ENCODE measurements at places on chromosomes 16 and 17.
A peak's percentile ranks its signal among the peaks of the same experiment; 100 is the strongest.

DNA sequence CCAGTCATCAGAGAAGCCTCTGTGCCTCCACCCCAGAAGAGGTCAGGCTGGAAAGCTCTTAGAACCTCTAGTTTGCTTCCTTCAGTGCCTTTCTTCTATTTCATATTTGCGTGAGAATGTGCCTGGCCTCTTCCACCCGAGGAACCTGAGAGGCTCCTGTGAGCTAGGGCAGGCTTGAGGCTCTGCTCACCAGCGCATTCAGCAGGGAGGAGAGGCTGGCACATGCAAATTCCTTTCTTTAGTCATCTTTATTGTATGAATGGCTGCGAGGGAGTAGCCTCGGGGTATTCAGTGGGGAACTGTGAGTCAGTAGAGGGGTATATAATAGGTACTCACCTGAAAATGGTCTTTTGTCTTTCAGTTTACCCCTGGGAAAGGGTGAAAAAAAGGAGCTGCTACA is 268.3 kb downstream of the ABCC12 start:
- DNase-seq, result no peak

- DNase-seq, result no peak
Measured at GRCh38 chr16:50442221-50442620, 73.4 kb upstream of the BRD7 start.

DNA sequence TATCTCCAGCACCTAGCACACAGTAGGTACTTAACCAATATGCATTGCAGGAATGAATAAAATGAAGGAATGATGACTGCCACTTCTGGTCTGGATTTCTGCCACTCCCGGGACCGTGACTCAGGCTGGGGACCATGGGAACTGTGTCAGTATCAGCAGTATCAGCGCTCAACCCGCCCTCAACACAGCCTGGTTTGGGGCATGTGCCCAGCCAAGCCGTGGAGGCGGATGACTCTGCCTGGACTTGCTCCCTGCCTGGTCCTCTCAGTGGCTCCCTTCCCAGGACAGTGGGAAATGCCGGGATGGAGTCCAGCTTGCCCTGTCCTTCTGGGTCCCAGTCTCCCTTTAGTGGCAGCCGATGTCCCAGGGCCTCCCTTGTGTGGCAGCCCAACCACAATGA is 55.1 kb downstream of the SRCIN1 start:
- no peak for DNase-seq

DNA sequence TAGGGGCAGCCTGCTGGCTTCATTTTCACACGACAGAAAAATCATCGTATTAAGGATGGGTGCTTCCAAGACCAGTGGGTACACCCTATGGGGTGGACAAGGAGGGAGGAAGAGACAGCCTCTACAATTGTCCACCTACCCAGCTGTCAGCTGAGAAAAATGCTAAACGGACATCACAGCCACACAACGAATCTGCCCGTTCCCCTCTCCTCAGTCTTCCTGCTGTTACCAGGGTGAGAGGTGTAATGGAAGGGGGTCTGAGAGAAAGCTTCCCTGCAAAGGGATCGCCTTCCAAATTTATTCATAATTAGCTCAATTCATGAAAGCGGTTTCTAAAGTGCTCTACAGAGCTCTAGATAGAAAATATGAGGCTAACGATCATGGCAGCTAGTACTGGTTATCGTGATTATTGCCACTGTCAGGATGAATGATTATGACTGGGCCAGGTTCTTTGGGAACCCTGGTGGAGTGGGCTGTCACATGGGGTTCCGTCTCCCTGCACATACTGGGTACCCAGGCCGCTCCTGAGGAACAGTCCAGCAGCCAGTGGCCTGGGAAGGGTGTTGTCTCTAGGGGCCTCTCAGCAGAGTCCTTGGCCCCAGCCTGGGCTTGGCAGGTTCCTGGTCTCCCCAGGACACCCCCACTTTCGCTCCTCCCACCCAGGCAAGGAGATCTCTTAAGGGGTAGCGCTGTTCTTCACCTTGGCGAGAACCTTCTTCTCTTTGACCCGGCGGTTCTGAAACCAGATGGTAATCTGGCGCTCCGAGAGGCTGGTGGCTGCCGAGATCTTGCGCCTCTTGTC is 2.2 kb downstream of the HOXB13 start:
- DNase-seq, result no peak

DNA sequence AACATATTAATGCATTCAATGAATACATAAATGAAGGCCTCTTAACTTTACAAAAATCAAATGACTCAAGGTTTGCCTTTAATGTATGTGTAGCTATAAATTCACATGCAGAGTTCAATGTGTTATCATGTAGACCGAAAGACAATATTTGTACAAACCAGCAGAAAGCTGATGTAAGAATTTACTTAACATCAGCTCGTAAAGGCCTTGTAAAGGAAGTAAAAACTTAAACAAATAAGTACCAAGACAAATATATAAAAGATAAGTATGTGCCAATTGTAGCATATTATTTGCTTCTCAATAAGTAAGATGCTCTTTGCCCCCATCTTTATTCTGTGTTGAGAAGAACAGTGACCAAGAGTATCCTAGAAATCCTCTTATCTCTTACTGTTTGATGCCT is 105.7 kb downstream of the SYCE1L start:
- no peak for DNase-seq

GRCh38 chr16:53092284-53092683 is 37.5 kb downstream of the CHD9 start:
- peak; percentile 60 for DNase-seq

DNA sequence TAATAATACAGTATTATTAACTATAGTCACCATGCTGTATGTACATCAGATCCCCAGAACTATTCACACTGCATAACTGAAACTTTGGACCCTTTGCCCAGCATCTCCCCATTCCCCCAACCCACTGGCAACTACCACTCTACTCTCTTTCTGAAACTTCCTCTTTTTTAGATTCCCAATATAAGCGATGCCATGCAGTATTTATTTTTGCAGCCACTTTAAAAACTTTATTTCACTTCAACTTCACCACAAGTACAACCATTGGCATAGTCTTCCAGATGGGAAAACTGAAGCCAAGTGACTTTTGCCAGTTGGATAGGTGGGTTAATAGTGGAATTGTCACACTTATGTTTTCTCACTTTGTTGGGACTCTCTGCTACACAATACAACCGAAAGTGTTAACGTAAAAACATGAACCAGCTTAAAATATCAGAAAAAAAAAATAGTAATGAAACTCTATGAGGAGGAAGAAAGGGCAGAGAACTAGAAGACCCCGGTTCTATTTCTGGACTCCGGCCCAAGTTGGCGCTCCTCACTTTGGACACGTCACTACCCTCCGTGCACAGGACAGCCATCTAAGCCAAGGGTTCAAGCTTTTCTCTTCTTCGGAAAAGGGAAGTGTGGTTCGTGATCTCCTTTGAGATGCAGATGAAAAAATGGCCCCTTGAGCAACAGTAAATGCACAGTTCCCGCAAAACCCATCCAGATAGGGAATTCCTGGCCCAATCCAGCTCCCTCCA is 743 bp downstream of the SHCBP1 start:
- DNase-seq, result no peak

DNA sequence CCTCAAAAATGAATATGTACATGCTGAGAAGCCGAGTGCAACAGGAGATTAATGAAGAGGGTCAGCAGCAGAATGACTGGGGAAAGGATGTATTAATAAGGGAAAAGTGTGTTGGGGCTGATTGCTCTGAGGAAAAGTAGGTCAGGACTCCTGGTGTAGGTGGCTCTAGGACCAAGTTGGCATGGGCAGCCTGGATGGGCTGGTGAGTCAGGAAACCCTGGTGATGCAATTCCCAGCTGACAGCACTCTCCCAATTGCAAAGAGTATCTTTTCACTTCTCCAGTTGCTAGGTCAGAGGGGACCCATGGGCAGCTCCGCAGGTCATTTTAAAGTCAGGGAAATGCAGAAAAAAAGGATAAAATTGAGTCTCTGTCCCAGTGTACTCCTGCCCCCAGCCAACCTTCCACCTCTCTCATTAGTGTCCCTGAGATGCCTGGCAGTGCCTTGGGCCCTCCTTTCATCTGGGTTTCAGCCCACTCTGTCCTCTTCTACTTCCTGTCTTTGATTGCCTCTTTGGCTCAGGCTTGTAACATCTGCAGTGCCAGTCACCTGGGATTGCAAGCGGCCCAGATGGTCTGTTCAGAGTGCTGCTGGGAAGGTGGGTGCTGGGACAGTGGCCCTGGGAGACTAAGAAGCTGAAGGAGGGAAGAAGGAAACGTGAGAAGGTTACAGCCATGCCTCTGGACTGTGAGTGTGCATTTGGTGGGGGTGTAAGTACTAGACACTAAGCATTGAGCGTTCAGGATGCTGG is 2177.2 kb downstream of the TP53TG3F start:
- no peak for DNase-seq

DNA sequence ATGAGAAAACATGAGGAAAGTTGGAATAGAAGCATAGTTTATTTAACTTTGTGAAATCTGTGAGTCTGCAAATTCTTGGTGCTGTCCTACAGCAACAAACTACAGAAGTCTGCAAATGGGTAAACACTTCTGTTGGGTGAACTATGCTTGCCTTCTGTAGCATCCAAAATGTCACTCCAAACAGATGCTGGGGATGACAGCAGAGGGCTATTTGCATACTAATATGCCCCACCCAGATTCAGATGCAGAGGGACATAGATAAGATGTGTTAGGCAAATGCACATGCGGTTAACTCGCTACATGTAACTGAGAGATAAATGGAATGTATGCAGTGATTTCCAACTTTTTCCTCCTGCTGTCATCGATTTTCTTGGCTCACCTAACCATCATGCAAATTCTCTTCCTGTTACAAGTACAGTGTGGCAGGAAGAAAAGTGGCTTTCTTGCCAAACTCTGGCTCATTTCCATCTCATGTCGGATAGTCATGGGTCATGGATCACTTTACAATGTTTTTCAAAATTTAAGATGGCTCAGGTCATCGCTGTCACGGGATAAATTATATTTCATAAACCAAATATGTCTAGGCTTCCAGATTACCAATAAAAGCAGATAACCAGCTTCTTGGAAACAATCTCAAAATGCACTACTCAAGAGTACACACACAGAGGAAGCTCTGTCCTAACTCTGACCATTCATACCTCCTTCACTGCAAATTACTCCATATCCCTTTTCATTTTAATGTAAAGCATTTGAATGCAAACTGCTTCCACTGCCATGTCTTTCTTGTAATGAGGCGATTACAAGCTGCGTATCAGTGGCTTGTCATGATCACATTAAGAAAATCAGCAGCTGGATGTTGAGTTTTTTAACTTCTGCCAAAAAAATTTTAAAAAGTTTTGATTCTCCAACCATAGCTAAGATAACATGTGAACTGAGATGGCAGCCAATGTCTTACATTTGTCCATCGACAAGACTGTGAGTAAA is 47.7 kb downstream of the ADAMTS18 start:
- no peak for DNase-seq

GRCh38 chr17:34997355-34997862 is 17.1 kb downstream of the LIG3 start:
- DNase-seq, result peak; percentile 31

DNA sequence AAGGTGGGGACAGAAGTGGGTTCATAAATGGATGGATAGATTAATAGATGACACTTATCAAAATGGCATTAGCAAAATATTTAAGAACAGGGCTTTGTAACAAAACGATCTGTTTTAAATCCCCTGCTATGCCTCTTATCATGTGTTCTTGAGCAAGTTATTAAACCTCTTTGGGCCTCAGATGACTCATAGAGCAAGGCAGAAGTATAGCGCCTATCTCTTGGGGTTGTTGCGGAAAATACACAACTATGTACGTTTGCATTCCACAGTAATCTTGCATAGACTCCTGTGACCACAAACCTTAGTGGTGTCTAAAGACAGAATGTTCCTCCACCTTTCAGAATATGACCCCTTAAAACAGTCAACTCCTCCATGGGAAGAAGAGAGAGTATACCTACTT is 116.8 kb downstream of the CDYL2 start:
- DNase-seq, result no peak

DNA sequence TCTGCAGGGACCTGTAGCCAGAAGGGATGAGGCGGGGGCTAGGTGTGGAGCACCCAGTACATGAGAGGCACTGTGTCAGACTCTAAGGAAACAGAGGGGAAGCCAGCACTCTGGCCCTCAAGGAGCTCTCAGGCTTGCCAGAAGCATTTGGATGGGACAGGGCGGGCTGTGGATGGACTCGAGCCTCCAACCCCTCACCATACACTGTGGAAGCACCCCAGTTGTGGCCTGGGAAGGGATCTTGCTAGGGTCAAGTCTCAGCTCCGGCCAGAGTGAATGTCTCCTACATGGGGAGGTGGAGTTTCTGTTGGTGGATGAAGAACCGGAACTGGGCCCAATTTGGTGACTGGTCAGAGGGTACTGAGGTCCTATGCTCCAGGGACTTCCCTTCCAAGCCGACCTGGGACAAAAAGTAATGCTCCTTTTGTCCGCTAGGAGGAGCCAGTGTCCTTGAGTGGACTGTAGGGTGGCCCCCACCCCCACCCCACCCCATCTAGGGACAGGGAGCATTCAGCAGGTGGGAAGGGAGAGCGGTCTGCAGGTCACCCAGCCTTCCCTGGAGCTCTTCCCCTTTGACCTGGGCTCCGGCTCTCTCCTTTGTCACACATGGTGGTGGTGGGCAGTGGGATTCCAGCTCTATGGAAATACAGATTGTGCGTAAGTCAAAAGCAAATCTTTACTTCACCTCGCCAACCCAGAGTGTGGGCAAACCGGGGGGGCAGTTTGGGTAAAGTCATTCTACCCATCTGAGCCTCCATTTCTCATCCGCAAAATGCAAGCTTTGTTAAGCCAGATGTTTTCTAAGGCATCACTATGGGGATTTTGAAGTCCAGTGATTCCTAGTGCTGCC is 20.4 kb upstream of the PHB1 start:
- peak; percentile 41 for DNase-seq

- DNase-seq, result peak; percentile 80
Measured at GRCh38 chr17:64320613-64321553, 57.8 kb upstream of the TEX2 start.

DNA sequence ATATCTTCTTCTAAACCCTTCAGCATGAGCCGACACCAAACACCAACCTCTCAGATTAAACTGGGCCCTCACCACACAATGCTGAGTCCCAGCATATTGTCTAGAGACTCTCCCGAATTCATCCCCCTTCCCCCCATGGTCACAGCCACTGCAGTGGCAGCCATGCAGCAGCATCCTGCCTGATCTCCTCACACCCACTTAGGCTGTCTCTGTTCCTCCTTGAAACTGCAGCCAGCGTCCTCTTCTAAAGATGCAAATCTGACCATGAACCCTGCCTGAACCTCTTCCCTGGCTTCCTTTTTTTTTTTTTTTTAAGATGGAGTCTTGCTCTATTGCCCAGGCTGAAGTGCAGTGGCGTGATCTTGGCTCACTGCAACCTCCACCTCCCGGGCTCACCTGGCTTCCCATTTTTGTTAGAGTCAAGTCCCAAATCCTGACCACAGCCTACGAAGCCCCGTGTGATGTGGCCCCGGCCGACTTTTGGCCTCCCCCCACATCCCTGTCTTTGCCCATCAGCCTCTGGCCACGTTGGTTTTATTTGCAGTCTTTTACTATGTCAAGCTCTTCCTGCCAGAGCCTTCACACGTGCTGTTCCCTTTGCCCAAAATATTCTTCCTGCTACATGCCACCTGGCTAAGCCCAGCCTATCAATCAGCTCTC is 2.8 kb downstream of the FA2H start:
- no peak for DNase-seq

- DNase-seq, result no peak
Measured at GRCh38 chr17:82377924-82378740, 6.6 kb downstream of the UTS2R start.

GRCh38 chr17:78973196-78973595 is 6.5 kb downstream of the LGALS3BP start:
- no peak for DNase-seq
